ENCODE measurements at places on chromosomes 1 and 21. TPM values are rescaled to one million over a fixed set of nuclear protein-coding genes. Genes with fewer than 3 reads are reported as not detected.

- DNase-seq: no peak
These were observed 22.3 kb upstream of the KLHDC8A start for GRCh38 chr1:205379056-205379455.

GRCh38 chr1:153652805-153653500, 5.5 kb upstream of the SNAPIN start:
- DNase-seq: no peak

DNA sequence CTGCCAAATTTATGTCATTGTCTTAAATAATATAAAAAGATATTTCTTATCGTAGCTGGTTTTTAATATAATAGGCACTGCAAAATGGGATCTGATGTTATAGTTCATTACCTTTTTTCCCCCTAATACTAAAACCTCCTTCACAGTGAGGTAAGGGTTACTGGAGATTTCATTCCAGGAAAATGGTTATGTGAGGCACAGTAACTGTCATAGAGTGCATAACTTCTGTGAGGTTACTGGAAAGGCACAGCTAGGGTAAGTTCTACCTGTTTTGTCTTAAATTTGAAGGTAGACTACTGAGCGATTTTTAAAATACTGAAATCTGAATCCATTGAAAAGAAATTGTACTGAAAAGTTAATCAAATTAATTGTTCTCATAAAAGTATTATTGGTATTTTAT, 13.0 kb downstream of the ADGRL2 start:
- DNase-seq: no peak

- DNase-seq: no peak
These were observed 297.8 kb downstream of the BRINP3 start for GRCh38 chr1:190179817-190180216.

DNA sequence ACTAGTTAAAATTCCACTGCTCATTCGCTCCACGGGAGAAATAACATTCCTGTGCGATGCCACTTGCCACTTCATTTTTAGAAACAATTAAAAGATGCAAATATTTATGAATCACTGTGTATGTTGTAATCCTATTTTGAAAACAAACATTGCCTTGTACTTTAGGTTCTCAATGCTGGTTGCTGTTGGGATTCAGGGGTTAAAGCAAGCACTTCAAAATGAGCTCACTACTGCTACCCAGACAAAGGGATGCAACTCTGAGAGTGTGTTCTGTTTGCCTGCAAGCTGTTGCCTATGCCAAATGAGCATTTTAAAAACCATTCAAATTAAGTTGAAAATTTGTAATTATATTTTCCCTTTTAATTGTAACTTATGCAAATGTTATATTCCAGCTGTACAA, 87.5 kb downstream of the RWDD3 start:
- DNase-seq: no peak

- DNase-seq: no peak
These were observed 15.3 kb upstream of the NLRP3 start for GRCh38 chr1:247400685-247401084.

DNA sequence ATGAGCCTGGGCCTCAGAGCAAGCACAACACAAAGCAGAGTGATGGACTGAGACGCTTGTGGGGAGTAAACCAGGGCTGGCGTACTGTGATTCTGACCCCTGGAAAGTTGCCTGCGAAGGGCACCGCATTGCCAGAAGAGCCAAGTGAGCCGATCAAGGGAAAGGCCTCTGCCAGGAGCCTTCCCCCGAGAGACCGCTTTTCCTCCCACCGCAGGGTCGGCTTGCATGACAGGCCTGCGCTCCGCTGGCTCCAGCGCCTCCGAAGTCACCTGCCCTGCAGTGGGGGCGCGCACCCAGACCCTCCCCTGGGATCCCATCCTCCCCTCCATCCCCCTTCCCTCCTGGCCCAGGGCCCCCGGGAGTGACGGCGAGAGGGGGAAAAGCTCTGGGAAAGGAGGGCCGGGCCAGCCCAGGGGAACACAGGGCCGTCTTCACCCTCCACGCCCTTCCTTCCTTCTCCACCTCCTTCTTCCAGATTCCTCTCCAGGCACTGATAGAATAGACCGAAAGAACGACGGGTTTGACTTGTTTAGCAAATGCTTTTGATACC, 165.0 kb downstream of the TRIM33 start:
- DNase-seq: peak; percentile 61

The CENPF gene
- total RNA-seq: 166 TPM

The PTPRC gene
- 0.71 TPM for total RNA-seq
